GM10248 (cell line): ENCODE measurements at places on chromosomes 6 and 20.

DNA sequence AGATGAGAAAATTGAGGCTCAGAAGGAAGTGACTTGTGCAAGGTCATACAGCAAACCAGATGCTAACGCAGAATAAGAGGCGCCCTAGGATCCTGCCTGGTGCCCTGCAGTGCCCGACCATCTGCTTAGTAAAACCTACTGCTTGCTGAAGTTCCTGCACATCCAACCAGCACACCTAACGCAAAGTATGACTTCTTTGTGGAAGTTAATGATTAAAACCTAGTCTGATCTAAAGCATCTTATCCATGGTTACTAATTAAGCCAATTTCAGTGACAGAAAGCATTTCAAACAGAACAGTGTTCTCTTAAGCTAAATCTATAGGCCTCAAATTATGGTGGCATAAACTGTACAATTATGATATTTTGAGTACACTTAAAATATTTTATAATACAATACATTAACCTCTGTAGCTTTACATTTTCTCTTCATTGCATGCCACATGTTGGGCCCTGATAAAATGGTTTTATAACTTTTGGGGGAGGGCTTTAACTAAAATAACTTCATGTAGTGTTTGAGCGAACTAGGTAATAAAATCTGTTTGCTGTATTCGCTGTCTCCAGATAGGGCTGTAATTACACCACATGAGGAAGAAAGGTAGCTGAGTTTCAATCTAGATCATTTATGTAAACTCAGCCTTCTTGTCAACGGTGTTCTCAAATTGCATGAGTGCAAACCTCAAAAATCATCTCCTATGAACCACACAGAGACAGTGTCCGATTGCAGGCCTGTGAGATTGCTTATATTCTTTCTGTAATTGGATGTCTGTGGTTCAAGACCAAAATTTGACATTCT, 37.5 kb upstream of the BEND3 start:
- DNase-seq: no peak

DNA sequence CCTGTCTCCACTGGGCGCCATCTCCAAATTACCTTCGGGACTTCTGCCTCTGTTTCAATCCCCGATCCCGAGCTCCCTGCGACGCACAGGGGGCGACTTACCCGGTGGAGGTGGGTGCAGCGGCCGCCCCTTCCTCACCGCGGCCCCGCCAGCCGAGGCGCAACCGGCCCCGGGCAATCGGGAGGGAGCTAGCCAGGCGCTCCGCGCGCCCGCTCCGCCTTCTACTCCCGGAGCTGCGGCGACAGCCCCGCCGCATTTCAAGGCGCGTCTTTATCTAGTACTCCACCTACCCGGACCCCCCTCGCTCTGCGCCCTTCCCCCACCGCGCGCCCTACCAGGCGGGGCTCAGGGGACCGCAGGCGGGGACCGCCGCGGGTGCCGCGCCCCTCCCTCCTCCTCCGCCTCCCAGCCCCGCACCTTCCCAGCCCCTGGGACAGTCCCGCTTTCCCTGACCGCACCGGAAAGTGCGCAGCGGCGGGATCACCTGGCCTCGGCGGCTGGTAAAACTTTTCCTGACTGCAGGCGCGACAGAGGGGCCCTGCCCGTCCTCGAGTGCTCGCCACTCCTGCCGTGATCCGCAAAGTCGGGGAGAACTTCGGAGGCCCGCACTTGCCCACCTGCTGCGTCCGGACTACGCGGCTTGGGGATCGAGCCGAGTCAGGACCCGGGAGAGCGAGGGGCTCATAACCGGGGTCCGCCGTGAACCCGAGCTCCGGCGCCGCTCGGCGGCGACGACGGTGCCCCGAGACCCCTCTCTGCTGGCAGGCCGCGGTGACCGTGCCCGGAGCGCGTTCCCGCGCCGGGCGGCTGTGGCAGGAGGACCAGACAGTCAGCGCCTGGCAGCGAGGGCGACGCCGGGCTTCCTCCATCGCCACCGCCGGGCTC, 8.0 kb upstream of the NKX2-2 start:
- no peak for DNase-seq

- DNase-seq: no peak
Observed at GRCh38 chr6:168359794-168360193, 40.2 kb upstream of the DACT2 start.

GRCh38 chr20:63138855-63139341, 77.0 kb downstream of the YTHDF1 start:
- DNase-seq: no peak

- DNase-seq: no peak
Observed at GRCh38 chr6:14986370-14986769, 259.5 kb upstream of the JARID2 start.

DNA sequence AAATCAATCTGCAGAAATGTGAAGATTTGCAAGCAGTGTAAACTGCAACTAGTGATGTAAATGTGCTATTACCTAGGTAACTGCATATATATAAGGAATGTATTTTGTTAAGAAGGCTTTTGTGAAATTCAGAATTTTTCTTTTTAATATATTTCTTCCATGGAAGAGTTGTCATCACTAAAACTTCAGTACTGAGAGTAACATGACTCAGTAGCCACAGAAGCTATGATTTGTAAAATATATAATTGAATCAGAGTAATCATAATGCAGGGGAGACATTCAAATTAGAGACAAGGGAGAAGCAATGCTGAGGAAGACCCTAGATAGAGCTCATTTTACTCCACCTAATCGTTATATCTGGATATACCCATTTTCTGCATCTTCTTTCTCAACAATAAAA, 141.7 kb downstream of the ADGRG6 start:
- DNase-seq: no peak

DNA sequence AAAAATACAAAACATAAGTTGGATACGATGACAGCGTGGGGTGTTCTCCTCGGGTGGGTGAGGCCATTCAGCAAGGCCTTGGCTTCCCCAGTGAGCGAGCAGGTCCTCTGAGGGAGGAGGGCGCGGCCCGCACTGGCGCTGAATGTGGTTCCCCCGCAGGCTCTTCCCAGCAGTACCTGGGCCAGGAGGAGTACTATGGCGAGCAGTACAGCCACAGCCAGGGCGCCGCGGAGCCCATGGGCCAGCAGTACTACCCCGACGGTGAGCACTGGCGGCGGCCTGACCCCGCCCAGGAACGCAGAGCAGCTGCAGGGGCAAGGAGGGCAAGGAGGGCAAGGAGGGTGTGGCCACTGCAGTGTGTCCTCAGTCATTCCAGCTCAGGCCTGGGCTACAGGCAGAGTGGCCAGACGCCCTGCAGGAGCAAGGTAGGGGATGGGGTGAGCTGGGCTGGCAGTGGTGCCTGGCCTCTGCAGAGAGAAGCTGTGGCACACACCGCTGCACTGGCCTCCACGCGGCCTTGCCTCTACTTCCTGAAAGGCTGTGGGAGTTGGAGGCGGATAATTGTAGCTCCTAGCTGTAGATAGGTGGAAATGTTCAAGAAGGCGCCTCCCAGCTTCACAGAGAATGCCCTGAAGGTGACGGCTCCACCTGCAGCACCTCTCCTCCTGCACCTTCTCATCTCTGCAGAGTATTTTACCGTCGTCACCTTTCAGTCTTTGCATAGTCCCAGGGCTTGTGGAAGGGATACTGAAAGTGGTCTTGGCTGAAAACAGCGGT, 18.7 kb upstream of the MTG2 start:
- no peak for DNase-seq

- DNase-seq: no peak
Observed at GRCh38 chr20:55561259-55561658, 444.1 kb downstream of the CBLN4 start.

- DNase-seq: no peak
Observed at GRCh38 chr6:46751658-46752057, 4.9 kb downstream of the ANKRD66 start.

- no peak for DNase-seq
Observed at GRCh38 chr20:4829514-4830215, 108.0 kb downstream of the PRND start.
